ENCODE measurements at places on chromosomes 7 and 10.

DNA sequence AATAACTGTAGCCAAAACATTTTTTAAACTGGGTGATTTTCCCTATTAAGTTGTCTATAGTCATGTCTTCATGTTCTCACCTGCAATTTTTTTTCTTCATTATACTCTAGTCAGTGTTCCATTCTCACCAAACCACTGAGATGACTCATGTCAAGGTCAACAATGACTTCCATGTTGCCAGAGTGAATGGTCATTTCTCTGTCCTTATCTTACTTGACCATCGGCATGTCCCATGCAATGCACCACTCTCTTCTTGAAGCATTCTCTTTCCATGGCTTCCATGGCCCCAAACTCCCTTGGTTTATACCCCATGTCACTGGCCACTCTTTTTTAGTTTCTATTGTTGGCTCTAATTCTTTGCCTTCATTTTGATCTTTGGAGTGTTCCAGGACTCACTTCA, 173.9 kb downstream of the PPP1R17 start:
- no peak for DNase-seq

GRCh38 chr10:25245165-25245564, 70.4 kb downstream of the GPR158 start:
- DNase-seq, result no peak

GRCh38 chr10:29596356-29596755, 38.4 kb downstream of the SVIL start:
- DNase-seq, result no peak

- DNase-seq, result peak; percentile 40
Measured at GRCh38 chr7:99386584-99387238, 12.2 kb downstream of the ARPC1B start.

GRCh38 chr7:117210397-117210796, 112.5 kb downstream of the WNT2 start:
- no peak for DNase-seq

DNA sequence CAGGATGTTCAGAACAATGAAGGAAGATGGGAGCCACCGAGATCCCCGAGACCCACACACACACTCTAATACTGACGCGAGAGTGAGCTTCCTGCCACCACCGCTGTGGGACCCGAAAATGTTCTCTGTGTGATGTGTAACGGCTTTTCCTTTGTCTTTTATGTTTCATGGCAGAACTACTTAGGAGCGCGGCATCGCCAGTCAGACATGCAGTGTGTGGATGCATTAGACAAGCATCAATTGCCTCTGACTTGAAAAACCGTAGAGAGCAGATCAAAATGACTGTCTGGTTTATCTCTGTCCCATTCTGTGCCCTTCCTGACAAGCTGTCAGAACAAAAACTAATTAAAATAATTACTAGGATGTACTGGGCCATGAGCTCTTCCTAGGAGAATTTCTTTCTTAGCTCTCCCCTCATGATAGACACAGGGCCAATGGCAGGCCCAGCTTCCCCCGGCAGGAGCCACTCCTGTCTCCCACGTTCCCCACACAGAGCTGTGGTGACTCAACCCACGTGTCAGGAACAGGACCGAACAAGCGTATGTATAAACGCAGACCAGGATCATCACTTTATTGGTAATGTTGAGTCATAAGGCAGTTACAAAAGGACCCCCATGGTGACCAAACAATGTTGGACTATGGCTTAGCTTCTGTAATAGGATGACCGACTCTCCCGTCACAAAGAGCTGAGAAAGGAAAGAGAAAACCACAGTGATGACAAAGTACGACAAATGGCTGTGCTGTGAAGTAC, 705.0 kb downstream of the PARD3 start:
- DNase-seq, result peak; percentile 90

- no peak for DNase-seq
Measured at GRCh38 chr7:117871778-117872538, 1.3 kb downstream of the CTTNBP2 start.

- peak; percentile 81 for DNase-seq
Measured at GRCh38 chr7:47501406-47501805, 80.5 kb downstream of the TNS3 start.

GRCh38 chr10:42930516-42931192, 146.2 kb upstream of the RET start:
- no peak for DNase-seq

DNA sequence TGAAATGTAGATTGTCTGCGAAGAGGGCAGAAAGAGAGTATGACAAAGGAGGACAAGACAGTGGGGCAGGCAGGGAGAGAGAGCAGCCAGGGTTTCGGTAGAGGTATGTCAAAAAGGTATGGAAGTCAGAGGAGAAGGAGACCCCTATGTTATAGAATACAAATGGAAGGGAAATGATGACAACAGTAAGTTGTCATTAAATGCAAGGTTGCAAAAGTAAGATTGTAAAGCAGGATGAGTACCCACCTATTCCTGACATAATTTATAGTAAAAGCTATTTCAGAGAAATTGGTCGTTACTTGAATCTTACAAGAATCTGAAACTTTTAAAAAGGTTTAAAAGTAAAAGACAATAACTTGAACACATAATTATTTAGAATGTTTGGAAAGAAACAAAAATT, 126.3 kb downstream of the CFTR start:
- no peak for DNase-seq

GRCh38 chr10:20931156-20931795, 34.2 kb upstream of the NEBL start:
- DNase-seq, result no peak

DNA sequence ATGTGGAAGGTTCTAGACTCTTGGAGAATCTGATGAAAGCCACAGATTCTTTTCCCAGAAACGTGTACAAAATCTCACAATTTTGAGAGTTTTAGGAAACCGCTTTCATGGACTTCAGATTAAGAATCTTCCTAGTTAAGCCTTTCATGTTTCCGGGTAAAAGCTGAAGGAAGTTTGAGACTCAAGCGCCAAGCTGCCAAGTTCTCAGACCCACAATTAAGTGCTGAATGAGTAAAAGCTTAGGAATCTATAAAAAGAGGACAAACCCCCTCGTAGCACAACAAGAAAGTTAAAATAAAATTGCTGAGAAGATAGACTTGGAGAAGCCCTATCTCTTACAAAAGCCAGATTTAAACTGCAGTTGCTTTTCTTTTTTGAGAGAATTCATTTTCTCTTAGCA, 99.6 kb downstream of the ST8SIA6 start:
- peak; percentile 27 for DNase-seq

DNA sequence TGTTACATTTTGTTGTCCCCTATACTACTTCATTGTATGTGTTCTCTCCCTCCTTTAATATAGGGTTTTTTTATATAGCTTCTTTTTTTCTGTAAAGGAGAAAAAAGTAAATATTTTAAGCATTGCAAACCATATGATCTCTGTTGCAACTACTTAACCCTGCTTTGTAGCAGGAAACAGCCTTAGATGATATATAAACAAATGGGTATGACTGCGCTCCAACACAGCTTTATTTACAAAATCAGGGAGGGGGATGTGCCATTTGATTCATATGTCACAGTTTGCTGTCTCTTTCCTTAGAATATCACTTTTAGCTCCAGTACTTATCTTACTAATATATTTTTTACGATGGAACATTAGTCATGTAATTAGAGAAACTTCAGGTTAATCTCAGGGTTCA, 155.2 kb upstream of the GNAI1 start:
- DNase-seq, result peak; percentile 73

- no peak for DNase-seq
Measured at GRCh38 chr10:33939892-33940291, 605.4 kb upstream of the NRP1 start.

DNA sequence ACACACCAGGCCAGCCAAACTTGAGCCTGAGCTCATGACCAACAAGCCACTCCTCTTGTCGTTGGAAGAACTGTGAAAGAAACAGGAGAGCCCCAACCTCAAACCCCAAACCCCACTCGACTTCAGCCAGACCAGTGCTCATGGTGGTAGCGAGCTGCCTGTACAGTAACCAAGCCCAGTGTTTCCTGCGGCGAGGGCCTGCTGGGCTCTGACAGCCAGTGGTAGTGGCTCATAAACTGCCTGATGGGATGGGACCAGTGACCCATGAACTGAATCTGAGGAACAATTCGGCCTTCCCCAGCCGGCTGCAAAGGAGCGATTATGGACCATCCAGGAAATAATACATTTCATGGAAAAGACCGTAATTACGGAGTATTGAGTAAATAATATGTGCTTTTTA, 191.9 kb downstream of the RPS24 start:
- no peak for DNase-seq

- no peak for DNase-seq
Measured at GRCh38 chr7:11776039-11776438, 56.0 kb downstream of the THSD7A start.

GRCh38 chr10:129593953-129594352, 126.9 kb downstream of the MGMT start:
- DNase-seq, result no peak

- no peak for DNase-seq
Measured at GRCh38 chr7:153521370-153521769, 530.8 kb upstream of the DPP6 start.

DNA sequence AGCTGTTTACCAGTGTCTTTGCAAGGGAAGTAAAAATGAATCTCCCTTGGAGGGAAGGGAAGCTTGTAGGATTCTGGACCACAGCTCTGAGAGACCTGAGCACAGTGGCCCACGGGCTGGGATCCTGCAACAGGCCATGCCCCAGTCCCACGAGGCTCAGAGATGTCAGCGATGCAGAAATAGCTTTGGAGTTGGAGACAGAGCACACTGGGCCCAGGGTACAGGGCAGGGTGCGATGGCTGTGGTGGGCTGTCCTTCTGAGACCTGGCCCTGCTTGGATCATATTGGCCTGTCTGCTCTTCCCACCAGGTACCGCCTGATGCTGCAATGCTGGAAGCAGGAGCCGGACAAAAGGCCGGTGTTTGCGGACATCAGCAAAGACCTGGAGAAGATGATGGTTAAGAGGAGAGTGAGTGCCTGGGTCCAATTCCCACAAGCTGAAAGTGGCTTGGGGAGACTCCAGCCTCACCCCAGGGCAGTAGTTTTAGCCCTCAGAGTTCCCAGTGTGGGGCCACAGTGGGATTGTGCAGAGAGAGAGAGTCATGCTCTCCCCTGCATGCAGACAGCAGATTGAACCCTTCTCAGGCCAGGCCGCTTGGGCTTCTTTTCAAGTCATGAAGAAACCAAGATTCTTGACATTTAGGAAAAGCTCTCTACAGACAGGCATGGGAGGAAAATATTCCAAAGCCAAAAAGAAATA, 13.5 kb upstream of the CSGALNACT2 start:
- no peak for DNase-seq

DNA sequence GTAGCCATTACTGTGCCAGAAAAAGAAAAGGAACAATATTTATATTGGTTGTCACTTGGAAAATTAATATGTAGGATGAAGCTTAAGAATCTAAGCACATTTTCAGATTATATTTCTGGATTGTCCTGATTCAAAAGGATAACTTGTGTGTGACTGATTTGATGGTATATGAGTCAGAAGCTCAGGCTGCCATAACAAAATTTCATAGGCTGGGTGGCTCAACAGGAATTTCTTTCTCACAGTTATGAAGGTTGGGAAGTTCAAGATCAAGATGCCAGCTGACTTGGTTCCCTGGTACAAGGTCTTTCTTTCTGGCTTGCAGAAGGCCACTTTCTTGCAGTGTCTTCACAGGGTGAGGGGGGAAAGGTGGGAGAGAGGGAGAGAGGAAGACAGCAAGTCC, 108.5 kb downstream of the ST7 start:
- DNase-seq, result no peak

- DNase-seq, result peak; percentile 25
Measured at GRCh38 chr10:108684431-108684830, 1238.9 kb downstream of the XPNPEP1 start.

- DNase-seq, result no peak
Measured at GRCh38 chr10:124598773-124599587, 137.4 kb downstream of the LHPP start.

GRCh38 chr10:125190946-125191345, 30.6 kb upstream of the CTBP2 start:
- DNase-seq, result no peak
